BJ (cell line): ENCODE measurements at places on chromosomes 2 and 18. TPM values are rescaled to one million over a fixed set of nuclear protein-coding genes. Genes with fewer than 3 reads are reported as not detected.

CRYGD gene
- polyA plus RNA-seq, result not detected in 2 replicates

TRIB2 gene
- polyA plus RNA-seq, result 11.0 and 12.5 TPM in 2 replicates

CDH20 gene
- polyA plus RNA-seq, result 0.02 TPM in 1 of 2 replicates, not detected in the other

SLC11A1 gene
- polyA plus RNA-seq, result 0.05 and 0.23 TPM in 2 replicates

PAIP2B gene
- 0.11 and 0.29 TPM in 2 replicates for polyA plus RNA-seq

- no peak for DNase-seq
These were observed 29.9 kb downstream of the HK2 start for GRCh38 chr2:74863802-74864248.

GRCh38 chr2:200302940-200303727 is 3.4 kb upstream of the SPATS2L start:
- no peak for DNase-seq

DNA sequence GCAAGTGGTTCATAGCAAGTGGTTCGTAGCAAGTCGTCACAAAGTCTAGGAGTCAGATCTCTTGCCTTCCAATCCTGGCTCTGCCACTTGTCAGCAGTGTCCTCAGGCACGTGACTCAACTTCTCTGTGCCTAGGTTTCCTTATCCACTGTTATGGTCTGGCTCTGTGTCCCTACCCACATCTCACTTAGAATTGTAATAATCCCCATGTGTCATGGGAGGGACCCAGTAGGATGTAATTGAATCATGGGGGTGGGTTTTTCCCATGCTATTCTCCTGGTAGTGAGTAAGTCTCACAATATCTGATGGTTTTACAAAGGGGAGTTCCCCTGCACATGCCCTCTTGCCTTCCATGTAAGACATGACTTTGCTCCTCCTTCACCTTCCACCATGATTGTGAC is 51.8 kb upstream of the AP1S3 start:
- no peak for DNase-seq

DNA sequence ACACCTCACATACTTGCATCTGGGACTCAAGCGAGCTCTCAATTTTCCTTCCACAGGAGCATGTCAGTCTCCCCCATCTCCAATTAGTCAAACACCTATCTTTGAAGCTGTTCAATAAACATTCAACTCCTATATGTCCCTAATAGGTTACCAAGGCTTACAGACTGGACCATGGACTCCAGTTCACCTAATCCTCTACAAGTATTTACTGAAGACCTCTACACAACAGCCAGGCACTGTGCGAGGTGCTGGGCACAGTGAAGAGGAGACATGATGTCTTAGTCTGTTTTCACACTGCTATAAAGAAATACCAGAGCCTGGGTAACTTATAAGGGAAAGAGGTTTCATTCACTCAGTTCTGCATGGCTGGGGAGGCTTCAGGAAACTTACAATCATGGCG is 129.9 kb downstream of the MYO5B start:
- no peak for DNase-seq

DNA sequence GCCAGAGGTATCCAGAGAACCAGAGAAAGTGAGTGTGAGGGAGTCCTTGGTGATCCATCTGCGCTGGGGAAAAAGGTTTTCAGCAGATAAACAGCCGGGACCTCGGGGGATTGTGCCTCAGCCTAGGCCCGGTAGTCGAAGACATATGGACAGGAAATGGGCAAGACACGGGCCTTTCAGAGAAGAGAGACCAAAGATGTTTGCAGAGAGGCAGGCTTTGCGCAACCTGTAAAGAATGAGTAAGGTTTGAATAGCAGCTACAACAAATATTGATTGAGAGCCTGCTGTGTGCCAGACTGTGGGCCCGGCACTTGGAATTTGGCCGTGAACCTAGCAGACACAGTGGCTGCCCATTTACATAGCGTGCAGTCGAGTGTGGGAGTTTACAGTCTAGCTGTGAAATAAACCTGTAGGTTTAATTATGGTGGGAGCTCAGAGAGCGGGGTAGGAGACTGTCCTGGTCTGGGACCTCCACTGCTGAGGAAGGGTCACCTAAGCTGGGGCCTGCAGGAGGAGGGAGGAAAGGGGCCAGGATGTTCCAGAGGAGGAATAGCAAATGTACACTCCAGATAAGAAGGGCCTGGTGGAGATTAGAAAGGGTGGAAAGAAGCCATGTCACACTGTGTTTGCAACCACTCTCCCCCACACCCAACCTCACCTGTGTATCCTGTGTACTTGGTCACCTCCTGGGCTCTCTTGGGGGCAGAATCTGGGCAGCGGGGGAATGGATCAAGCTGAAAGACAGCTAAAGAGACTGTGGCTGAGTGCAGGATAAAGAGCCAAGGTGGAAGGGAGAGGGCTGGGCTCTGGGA is 3.0 kb downstream of the SH2D6 start:
- no peak for DNase-seq

DNA sequence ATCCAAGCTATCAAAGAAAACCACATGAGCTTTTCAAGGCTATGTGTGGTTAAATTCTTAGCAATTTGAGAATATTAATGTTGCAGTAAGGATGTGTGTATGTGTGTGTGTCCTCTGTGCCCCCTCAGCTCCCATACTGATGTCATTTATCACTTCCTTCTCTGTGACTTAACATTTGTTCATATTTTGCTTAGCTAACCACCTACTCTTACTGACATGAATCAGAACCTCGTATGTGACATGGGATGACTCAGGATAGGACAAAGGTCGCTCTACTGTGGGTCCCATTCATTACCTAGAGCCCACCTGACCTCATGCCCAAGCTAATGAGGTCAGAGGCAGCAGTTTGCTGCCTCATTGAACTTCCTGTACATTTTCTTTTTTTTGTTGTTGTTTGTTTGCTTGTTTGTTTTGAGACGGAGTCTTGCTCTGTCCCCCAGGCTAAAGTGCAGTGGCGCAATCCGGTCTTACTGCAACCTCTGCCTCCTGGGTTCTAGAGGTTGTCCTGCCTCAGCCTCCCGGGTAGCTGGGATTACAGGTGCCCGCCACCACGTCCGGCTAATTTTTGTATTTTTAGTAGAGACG is 36.3 kb downstream of the MOGAT1 start:
- no peak for DNase-seq

DNA sequence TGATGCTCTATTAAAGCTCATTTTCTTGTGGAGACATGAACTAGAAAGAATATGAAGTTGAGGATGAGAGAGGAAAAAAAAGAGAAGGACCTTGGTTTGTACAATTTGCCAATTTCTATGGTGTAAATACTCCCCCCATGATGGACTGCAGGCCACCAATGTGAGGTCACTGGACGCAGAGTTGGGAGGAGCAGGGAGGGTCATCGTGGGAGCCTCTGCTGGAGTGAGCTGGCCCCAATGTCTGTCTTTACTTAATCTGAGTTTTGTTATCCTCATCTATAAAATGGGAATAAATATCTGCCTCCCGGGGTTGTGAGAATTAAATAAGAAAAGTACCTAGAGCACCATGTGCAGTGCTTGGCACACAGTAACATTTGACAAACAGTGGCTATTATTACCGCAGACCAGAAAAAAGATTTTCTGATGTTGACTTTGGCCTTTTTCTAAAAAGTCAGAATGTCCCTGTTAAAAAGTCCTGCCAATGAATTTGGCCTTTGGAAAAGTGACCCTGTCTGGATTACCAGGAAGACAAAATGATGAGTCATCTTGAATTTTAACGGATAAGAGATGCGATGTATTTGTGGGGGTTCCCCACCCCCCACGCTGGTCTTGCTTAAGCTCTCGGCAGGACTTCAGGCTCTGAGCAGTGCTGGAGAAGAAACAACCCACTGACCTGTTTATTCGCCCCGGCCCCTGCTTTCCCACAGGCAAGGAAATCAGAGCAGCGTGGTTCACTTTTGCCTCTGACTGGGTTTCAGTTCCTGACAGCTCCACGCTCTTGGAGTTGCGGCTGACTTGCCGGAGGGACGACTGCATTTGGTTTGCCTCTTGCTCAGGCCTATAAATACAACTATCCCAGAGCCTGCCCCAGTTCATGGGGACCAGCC is 50.3 kb upstream of the FOSL2 start:
- DNase-seq, result no peak

DNA sequence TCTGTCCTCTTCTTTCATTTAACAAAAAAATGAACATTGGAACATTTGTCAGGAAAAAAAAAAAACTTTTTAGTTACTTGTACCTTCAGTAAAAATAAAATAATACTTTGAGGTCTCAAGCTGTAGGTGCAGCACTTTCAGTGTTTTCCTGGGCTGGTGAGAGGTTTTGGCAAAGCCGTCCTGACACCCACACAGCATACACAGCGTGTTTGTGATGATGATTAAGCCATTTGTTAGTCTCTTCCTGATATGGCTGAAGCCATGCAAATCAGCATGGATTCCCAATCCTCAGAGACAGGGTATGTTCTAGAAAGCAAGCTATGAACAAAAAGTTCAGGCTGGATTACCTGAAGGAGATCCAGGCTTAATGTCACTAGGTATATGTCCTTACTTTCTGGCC is 236.8 kb downstream of the ZNF516 start:
- DNase-seq, result no peak

DNA sequence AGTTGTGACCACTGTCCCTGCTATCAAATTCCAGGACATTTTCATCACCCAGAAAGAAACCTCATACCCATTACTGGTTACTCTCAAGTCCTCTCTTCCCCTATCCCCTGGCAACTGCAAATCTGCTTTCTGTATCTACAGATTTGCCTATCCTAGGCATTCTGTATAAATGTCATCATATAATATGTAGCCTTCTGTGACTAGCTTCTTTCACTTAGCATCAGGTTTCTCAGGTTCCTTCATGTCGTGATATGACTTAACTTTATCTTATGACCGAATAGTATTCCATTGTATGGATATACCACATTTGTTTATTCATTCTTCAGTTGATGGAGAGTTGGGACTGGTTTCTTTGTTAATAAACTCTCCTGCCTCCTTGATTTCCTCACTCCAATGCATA is 60.5 kb downstream of the PMAIP1 start:
- DNase-seq, result no peak

DNA sequence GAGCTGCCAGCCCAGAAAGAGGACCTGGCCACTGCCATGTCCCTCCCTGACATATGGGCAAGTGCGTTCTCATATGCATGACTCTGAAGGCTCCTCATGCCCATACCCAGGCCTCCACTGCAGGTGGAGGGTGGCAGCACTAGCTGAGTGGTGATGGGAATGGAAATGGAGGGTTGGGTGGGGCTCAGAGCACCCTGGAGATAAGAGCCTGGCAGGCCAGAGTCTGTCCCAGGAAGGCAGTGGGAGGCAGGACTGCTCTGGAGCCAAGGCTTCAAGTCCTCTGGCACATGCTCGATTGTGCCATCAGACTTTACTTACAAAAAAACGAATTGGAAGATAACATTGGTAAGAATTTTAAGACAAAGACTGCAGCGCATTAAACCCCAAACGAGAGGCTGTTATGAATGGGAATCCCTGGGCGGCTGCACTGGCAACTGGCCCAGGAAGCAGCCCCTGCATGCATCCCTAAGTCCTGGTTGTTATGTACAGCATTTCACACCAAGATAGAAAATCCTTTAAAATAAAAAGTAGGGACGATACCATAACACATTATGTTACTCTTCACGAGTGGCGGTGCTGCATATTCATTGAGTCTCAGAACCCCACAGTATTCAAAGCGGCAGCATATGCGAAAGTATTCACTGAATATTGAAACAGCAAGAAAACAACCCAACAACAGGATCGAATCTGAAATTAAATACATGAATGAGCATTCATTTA is 81.7 kb upstream of the FAM98A start:
- no peak for DNase-seq

DNA sequence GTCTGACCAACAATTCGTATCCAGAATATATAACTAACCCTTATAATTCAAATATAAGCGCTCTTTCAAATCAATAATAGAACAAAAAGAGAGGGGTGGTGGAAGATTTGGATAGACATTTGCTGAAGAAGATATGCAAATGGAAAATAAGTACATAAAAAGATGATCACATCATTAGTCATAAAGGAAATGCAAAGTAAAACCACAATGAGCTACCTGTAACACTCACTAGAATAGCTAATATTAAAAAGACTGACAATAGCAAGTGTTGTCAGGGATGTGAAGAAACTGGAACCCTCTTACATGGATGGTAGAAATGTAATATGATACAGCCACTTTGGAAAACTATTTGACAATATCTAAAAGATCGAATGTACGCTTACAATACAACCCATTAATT is 84.9 kb upstream of the MRPS9 start:
- no peak for DNase-seq

- DNase-seq, result no peak
These were observed 222.7 kb downstream of the PIEZO2 start for GRCh38 chr18:10926621-10927161.

GRCh38 chr2:128202791-128203190 is 111.8 kb downstream of the UGGT1 start:
- no peak for DNase-seq

DNA sequence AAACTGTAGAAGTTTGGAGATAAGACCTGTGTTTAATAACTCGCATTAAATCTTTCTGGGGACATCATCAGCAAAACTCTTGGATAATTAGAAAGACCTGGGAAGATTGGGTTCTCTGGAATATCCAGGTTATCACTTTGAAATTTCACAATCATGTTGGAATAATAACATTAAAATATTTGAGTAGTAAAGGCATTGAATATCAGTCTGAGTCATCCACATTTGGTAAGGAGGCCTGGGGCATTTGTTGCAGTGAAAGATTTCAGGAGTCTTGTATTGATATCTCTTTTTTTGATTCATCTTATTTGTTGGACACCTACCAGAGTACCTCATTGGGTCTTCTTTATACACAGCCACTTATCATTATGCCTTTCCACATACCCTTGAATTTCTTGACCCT is 95.9 kb downstream of the EPB41L5 start:
- DNase-seq, result no peak

DNA sequence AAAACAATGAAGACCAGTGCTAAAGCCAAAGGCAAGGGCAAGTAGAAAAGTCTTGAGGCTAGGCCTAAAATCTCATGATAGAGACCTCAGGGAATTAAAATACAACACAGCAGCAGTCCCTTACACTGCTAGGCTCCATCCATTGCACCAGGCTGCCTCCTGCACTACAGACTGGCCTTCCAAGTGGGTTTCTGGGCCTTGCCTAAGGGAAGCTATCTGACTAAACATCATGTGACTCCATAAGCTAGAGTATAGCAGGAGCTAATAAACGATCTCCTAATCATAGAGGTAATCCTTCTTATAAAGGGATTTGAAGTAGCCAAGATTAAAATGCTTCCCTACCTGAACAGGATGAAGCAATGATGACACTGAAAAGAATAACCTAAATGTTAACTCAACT is 77.6 kb upstream of the NFU1 start:
- DNase-seq, result no peak

DNA sequence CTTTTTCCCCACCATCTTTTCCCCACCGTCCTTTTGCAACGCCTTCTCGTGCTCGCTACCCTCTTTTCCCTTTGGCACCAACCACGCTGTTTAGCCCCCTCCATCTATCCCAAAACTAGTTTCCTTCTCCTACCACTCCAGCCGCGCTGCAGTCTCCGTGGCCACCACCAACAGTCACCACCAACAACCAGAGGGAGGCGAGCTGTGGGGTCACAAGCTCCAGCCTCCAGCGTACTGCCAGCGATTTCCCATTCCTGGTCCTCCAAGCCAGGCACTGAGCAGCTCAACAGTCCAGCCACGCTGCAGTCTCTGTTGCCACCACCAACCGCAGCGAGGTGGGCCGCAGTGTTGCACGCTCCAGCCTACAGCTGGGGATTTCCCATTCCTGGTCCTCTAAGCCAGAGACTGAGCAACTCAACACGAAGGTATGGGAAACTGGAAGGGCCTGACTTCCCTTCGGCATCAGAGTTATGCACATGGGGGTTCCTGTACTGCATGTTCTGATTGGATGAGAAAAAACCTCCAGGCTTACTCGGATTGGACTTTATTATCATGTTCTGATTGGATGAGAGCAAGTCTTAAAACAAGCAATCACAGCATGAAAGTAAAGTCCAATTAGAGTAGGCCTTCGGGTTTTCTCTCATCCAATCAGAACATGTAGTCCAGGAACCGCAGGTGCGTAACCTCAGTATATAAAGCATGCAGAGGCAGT is 42.3 kb upstream of the IMP4 start:
- no peak for DNase-seq
